CD8-positive, alpha-beta memory T cell (primary cell): ENCODE measurements at places on chromosomes 4 and X.

- H3K36me3 ChIP-seq = no peaks in the 10 kb centered on the region
- H3K27ac ChIP-seq = no peak overlapping the region
- no peaks in the 10 kb centered on the region for H3K27me3 ChIP-seq
- DNase-seq = no peak
- no peaks in the 10 kb centered on the region for H3K4me1 ChIP-seq
These were observed 121.2 kb upstream of the GRPR start for GRCh38 chrX:16002185-16002584.

- H3K4me1 ChIP-seq = peaks cover 26% of the 10 kb centered on the region
- no peaks in the 10 kb centered on the region for H3K36me3 ChIP-seq
- H3K4me3 ChIP-seq = no peak overlapping the region
- no peak overlapping the region for H3K27ac ChIP-seq
These were observed 64.9 kb downstream of the FAM53A start for GRCh38 chr4:1619151-1619672.

GRCh38 chrX:68536884-68537283 lies 38.0 kb downstream of the YIPF6 start:
- no peak overlapping the region for H3K27ac ChIP-seq
- no peaks in the 10 kb centered on the region for H3K27me3 ChIP-seq
- H3K4me1 ChIP-seq = no peaks in the 10 kb centered on the region
- H3K36me3 ChIP-seq = peaks cover 5% of the 10 kb centered on the region
- DNase-seq = no peak

DNA sequence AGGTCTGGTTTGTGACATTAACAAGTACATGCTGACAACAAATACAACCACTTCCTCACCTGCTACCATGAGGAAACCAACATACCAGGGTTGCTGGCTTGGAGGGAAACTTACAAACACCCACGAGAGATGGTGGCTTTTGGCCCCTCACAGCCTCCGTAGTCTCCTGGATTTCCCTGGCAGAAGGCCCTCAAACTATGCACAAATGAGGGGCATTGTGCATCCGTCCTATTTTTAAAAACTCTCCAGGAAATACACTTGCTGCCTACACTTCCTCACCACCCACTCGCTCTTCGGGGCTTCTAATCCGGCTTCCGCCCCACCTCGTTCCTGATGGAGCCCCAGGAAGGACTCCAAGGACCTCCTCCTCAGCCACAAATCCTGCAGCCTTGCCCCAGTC lies 355.0 kb upstream of the GATB start:
- peaks cover 52% of the 10 kb centered on the region for H3K4me1 ChIP-seq
- H3K4me3 ChIP-seq = peak overlapping the region; percentile 68
- H3K27ac ChIP-seq = no peak overlapping the region
- H3K27me3 ChIP-seq = no peaks in the 10 kb centered on the region
- DNase-seq = peak; percentile 69

- H3K27me3 ChIP-seq = no peaks in the 10 kb centered on the region
- no peak overlapping the region for H3K4me3 ChIP-seq
- H3K4me1 ChIP-seq = no peaks in the 10 kb centered on the region
- no peak for DNase-seq
- peaks cover 17% of the 10 kb centered on the region for H3K36me3 ChIP-seq
These were observed 50.8 kb upstream of the MTMR1 start for GRCh38 chrX:150642423-150642822.

DNA sequence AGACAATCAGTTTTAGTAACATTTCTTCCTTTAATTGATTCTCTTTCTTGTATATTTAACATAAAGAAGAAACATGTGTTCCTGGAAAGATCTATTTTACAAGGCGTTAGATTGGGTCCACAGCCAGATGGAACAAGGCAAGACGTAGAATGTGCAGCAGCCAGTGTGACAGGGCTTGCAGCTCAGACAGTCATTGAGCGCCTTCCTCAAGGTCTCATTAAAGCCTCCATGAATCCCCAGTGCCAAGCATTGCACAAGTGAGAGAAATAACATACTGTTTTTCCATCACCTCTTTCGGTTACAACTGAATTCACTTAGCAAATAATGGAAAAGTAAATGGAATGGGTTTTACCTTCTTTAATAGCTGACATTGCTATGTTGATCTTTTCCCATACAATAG lies 292.5 kb downstream of the USP46 start:
- no peak overlapping the region for H3K4me3 ChIP-seq
- no peak overlapping the region for H3K27ac ChIP-seq
- no peaks in the 10 kb centered on the region for H3K36me3 ChIP-seq
- no peak for DNase-seq

DNA sequence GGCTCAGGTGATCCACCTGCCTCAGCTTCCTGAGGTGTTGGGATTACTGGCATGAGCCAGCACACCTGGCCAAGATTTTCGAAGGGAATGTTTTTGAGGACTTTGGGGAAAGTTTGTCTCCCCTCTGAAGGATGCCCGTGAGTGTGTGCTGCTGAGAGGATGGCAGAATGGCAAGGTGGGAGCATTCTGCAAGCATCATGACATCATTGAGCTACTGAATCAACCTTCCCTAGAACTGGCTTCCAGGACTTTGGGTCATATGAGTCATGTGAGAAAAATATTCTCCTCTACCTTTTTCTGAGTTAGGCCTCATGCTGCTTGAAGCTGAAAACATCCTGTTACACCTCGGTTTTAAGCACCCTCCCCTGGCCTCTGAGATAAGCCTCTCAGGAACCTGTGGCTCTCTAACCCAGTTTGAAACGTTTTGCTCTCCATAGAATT lies 31.0 kb downstream of the TMEM131L start:
- DNase-seq = no peak
- H3K4me3 ChIP-seq = peak overlapping the region; percentile 44
- no peaks in the 10 kb centered on the region for H3K27me3 ChIP-seq
- peak overlapping the region; percentile 52 for H3K27ac ChIP-seq
- H3K36me3 ChIP-seq = no peaks in the 10 kb centered on the region

DNA sequence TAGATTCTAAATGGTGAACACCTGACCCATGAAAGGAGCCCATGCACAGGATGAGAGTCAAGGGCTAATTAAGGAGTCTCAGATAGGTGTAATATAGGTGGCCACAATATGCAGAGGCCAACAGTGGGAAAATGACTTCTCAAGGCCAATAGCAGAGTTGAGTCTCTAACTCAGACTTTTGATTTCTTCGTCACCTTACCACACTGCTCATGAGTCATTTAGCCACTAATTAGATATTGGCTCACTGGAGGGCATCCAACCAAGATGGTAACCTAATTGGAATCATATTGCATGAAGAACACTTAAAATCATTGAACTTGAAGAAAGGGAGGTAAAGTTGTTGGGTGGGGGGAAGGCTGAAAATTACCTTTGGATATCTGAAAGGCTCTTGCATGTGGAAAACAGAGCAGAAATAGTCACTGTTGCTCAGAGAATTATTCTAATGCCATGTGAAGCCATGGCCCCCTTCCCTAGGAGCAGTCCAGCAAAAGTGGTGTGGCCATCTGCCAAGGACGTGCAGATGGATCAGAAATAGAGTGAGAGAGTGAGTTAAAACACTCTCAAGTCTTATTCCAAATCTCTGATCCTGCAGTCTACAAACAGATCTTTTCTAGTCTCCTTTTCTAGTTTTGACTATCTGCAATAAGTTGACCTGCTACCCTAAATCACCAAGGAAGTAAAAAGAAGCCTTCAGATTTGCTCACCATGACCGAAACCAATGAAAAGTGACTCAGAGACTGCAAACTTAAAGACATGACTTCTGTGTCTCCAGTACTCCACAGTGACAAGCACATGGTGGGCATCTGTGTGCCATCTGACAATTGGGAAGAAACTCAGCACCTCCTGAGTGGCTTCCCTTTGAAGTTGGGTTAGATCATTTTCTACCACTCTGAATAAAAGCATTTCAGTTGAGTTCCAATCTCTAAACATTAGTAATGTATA lies 93.9 kb upstream of the C1QTNF7 start:
- H3K4me3 ChIP-seq = no peak overlapping the region
- DNase-seq = no peak
- no peak overlapping the region for H3K27ac ChIP-seq
- H3K36me3 ChIP-seq = no peaks in the 10 kb centered on the region
- no peaks in the 10 kb centered on the region for H3K4me1 ChIP-seq

DNA sequence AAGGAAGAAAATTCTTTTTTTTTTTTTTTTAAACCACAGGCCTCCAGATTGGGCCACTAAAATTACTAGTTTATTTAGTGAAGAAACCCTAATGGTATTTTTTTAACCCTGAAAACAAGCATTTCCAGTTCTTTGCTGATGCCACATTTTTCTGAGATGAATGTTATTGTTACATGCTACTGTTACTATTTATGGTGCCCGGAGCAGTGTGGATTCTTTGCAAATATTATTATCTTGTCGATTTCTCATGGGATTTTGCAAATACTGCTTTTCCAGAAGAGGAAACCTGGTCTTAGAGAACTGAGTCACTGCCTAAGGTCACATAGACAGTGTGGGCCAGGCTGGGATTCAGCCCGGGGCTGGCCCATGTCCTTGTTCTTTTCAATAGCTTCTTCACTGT lies 8.7 kb upstream of the ALAS2 start:
- no peaks in the 10 kb centered on the region for H3K4me1 ChIP-seq
- no peak overlapping the region for H3K4me3 ChIP-seq
- DNase-seq = no peak
- H3K27me3 ChIP-seq = no peaks in the 10 kb centered on the region

- DNase-seq = no peak
- H3K4me1 ChIP-seq = no peaks in the 10 kb centered on the region
- H3K36me3 ChIP-seq = no peaks in the 10 kb centered on the region
- H3K4me3 ChIP-seq = no peak overlapping the region
- H3K27me3 ChIP-seq = no peaks in the 10 kb centered on the region
These were observed 13.4 kb upstream of the RP2 start for GRCh38 chrX:46823481-46823880.

DNA sequence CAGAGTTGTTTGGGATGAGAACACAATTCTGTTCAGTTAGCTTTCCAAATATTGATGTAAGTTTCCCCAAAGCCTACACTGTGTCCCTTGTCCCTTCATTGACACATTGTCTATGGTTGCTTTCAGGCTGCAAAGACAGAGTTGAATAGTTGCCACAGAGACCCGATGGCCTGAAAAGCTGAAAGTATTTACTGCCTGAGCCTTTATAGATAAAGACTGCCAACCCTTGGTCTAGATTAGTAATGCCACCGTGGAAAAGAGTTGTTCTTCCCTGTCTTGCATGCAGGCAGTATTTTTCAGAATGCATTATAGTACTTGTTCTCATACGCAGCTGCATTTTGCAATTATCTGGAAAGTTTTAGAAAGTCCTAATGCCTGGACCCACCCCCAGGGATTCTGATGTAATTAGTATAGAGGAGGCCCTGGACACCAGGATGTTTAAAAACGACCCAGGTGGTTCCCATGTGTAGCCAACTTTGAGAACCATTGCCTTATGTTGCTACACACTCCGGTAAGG lies 180.8 kb downstream of the FRMPD4 start:
- H3K4me3 ChIP-seq = no peak overlapping the region
- no peak for DNase-seq
- no peaks in the 10 kb centered on the region for H3K4me1 ChIP-seq
- no peaks in the 10 kb centered on the region for H3K36me3 ChIP-seq
- H3K27me3 ChIP-seq = no peaks in the 10 kb centered on the region

GRCh38 chrX:48957477-48957826 lies at the start of gene OTUD5:
Gene OTUD5 (minus strand): TSS chrX:48957607. CDS start chrX:48957570, 37 bp downstream.
- peaks cover 46% of the 10 kb centered on the region for H3K4me1 ChIP-seq

DNA sequence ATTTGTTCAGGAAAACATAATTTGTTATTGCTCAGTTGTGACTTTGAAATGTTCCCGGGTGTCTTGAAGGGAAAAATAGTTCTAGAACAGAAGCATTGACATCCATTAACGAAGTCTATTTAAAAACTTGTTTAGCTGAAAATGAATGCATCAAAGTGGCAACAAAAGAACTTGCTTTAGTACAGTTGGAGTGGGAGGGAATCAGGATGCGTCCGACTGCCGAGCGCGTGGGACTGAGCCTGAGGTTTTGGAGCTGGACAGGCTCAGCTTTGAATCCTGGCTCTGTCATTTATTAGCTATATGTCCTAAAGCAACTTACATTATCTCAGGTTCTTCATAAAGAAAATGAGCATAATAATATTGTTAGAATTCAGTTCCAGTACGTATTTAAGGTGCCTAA lies 9.0 kb upstream of the ERVMER34-1 start:
- no peaks in the 10 kb centered on the region for H3K36me3 ChIP-seq
- no peak overlapping the region for H3K27ac ChIP-seq
- no peak overlapping the region for H3K4me3 ChIP-seq
- H3K27me3 ChIP-seq = no peaks in the 10 kb centered on the region
- no peak for DNase-seq
- H3K4me1 ChIP-seq = no peaks in the 10 kb centered on the region

DNA sequence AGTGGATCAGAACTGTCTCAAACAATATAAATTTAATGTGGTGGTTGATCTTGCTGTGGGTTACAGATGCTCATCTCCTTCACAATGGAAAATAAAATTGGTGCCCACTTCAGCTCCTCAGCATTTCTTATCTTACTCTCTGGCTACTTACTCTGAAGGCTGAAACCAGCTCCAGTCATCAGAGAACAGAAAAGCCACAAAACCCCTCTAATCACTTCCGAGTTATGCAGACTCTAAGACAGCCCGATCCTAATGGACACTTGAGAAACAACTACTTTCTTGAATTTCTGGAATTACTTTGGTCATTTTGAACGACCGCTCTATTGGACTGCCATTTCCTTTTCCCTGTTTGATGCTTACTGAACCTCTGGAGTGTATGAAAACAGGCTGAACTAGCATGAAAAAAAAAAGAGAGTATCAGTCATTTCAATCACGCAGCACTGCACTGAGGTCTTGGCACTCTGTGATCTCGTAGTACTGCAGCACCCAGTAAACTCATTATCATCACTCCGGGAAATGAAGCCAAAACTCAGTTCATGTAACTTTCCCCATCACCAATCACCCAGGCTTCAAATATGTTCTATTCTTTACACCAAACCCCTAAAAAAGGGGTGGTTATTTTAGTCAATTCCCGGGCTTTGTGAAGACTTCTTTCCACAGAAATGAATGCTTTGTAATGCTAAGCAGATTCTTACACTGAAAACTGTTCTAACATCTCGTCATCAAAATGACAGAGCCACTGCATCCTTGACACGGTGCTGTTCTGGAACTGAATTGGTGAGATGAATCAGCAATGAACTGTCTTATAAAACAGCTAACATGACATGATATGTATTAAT lies 54.5 kb downstream of the TSPAN5 start:
- H3K36me3 ChIP-seq = no peaks in the 10 kb centered on the region
- H3K4me3 ChIP-seq = no peak overlapping the region
- H3K4me1 ChIP-seq = peaks cover 31% of the 10 kb centered on the region

GRCh38 chrX:103849558-103849957 lies 17.5 kb upstream of the RAB9B start:
- H3K4me1 ChIP-seq = no peaks in the 10 kb centered on the region
- H3K36me3 ChIP-seq = no peaks in the 10 kb centered on the region
- H3K4me3 ChIP-seq = no peak overlapping the region
- H3K27ac ChIP-seq = no peak overlapping the region
- no peak for DNase-seq

GRCh38 chr4:184814686-184815045 lies 11.1 kb downstream of the ACSL1 start:
- H3K27me3 ChIP-seq = no peaks in the 10 kb centered on the region
- H3K4me1 ChIP-seq = peaks cover 8% of the 10 kb centered on the region
- no peak for DNase-seq
- H3K36me3 ChIP-seq = no peaks in the 10 kb centered on the region

- DNase-seq = no peak
- H3K27me3 ChIP-seq = no peaks in the 10 kb centered on the region
- H3K27ac ChIP-seq = no peak overlapping the region
- no peak overlapping the region for H3K4me3 ChIP-seq
- H3K36me3 ChIP-seq = no peaks in the 10 kb centered on the region
These were observed 552 bp upstream of the NAA10 start for GRCh38 chrX:153935326-153935851.
